ENCODE measurements at places on chromosomes 2 and 18.

DNA sequence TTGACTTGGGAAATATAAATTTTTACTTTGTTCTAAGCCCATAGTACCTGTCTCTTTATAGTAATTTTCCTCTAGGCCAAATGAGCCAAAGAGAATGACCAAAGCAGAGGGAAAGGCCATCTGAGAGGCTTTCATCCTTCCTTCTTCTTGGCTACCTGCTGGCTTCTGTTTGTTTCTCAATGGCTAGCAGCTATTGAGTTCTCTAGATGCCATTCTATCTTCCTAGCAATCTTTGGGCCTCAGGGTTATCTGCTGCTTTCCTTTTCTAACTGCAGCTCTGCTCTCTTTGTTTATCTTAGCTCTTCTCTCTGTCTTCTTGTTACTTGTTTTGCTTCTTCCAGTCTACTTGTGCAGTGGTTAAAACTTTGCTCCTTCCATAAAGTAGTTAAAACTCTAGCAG, 601.1 kb upstream of the NRXN1 start:
- no peak for DNase-seq

- DNase-seq: no peak
Observed at GRCh38 chr18:63079114-63079513, 240.5 kb downstream of the BCL2 start.

- DNase-seq: no peak
Observed at GRCh38 chr2:138622613-138623012, 121.0 kb downstream of the SPOPL start.

GRCh38 chr2:163505281-163505680, 230.5 kb downstream of the FIGN start:
- DNase-seq: no peak

DNA sequence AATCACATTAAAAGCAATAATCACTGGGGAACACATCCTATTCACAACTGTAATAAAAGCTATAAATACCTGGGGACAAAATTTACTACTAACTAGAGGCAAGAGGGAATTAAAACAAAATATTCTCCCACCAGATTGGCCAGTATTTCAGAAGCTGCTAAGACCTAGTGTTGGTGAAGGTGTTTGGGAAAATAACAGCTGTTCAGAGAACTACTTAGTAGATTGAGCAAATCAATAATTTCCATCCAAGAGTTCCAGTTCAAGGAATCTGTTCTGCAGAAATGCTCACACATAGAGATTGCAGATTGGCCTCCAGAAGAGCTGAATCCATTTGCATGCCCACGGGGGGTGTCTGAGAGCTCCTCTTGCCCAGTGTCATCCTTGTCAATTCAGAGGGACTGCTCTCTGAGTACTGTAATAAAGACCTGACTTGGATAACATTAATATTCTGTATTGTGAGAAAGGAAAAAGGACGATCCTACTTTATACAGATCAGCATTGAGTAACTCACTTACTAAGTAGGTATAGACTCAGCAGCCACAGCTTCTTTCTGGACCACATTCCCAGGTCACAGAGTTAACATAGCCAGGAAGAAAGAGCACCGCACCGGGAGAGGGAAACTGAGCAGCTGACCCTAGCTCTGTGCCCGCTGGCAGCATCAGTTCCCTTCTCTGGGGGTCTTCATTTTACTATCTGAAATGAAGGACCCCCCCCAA, 5.6 kb downstream of the TUBB6 start:
- DNase-seq: no peak

DNA sequence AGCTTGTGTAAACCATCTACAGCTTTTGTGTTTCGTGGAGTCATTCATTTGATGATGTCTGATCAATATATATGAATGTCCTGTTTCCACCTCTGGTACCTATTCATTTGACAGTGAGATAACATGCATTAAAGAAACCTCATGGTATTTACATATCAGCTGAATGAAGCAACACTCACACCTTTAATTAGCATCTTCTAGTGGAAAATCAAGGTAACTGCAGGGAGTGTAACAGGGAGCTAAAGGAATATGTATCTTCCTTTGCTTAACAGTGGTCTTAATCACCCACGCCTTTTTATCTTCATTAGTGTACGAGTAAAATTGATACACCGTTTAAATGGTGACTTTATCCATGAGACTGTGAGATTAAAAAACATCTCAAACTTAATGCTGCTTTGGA, 15.6 kb downstream of the SLC39A10 start:
- no peak for DNase-seq

GRCh38 chr2:237464757-237465391, 22.2 kb upstream of the MLPH start:
- no peak for DNase-seq

GRCh38 chr2:8333177-8333831, 348.6 kb upstream of the ID2 start:
- no peak for DNase-seq

GRCh38 chr2:6893876-6894482, 16.4 kb downstream of the RSAD2 start:
- no peak for DNase-seq
